CD8-positive, alpha-beta memory T cell (primary cell): ENCODE measurements at places on chromosomes 3 and 15.

GRCh38 chr3:129621626-129622225 is 15.2 kb upstream of the PLXND1 start:
- no peak for DNase-seq

DNA sequence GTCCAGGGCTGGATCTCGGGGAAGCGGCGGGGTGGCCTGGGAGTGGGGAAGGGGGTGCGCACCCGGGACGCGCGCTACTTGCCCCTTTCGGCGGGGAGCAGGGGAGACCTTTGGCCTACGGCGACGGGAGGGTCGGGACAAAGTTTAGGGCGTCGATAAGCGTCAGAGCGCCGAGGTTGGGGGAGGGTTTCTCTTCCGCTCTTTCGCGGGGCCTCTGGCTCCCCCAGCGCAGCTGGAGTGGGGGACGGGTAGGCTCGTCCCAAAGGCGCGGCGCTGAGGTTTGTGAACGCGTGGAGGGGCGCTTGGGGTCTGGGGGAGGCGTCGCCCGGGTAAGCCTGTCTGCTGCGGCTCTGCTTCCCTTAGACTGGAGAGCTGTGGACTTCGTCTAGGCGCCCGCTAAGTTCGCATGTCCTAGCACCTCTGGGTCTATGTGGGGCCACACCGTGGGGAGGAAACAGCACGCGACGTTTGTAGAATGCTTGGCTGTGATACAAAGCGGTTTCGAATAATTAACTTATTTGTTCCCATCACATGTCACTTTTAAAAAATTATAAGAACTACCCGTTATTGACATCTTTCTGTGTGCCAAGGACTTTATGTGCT is 527 bp downstream of the B2M start:
- peak; percentile 69 for DNase-seq

DNA sequence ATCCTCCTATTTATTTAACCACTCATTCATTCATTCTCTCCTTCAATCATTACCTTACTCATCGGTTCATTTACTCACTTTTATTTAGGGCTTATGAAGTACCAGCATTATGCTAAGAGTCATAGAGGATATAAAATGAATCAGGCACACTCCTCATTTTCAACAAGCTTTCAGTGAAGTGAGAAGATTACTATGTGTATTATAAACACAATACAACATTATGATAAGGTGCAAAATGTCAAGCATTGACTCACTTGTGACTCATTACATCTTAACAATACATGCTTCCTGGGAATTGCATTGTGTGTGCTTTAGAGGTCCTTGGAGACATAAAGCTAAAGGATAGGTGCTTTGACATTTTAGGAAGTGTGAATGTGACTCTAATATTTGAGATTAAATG is 60.4 kb downstream of the PLAAT1 start:
- DNase-seq: no peak

DNA sequence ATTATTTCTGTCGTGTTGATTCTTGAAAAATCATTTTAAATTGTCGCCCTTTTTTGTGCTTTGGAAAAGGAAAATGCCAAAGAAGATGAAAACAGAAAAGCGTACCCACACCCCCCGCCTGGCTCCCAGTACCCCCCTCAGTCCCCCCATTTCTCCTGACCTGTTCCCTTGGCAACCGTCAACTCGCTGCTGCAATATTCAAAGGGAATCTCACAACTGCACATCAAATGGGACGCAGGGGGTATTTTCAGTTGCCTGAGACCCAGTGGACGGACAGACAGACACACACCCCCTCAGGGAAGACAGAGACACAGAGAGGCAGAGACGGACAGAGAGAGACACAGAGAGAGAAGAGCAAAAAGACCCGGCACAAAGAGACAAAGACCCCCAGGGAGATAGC is 83.5 kb upstream of the PRR20G start:
- DNase-seq: no peak

- no peak for DNase-seq
Measured at GRCh38 chr3:66463054-66463631, 37.7 kb downstream of the LRIG1 start.

DNA sequence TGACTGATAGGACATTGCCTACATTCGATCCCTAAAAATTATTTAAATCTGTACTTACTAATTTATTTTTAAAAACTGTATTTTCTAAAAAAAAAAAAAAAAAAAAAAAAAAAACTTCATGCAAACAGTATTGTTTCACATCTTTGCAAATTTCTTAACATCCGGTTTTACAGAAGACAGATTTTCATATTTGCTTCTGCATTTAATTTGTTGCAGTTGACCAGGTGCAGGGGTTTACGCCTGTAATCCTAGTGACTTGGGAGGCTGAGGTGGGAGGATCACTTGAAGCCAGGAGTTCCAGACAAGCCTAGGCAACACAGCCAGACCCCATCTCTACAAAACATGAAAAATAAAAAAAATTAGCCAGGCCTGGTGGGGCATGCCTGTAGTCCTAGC is 6.4 kb upstream of the NFKBIZ start:
- DNase-seq: no peak

GRCh38 chr3:10272977-10273376 is 19.8 kb downstream of the GHRL start:
- DNase-seq: no peak

- DNase-seq: no peak
Measured at GRCh38 chr3:135228201-135228600, 433.1 kb downstream of the EPHB1 start.

GRCh38 chr3:123644358-123644757 is 59.5 kb upstream of the HACD2 start:
- no peak for DNase-seq

DNA sequence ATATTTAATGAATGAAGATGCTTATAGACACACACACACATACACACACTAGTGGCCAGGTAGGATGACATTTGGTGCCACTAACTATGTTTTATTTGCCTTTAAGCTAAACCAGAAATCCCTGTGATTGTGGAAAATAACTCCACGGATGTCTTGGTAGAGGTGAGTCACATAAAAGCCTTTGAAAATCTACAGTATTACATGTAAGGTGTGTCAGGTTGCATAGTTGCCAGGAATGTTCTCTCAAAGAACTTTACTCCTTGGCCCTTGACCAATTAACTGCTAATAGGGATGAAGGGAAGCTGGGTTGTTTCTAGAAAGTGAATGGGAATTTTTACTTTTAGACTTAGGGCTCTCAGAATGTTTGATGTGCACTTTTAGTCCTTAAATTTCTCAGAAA is 9.9 kb downstream of the ZBED2 start:
- DNase-seq: no peak

- no peak for DNase-seq
Measured at GRCh38 chr3:54988838-54989630, 61.2 kb upstream of the LRTM1 start.
